ENCODE measurements at places on chromosomes 5 and 9.

- H3K27ac ChIP-seq = no peak overlapping the region
- H3K4me1 ChIP-seq = no peaks in the 10 kb centered on the region
- DNase-seq = no peak
- H3K4me3 ChIP-seq = no peak overlapping the region
Observed at GRCh38 chr9:135186248-135187164, 99.0 kb downstream of the OLFM1 start.

DNA sequence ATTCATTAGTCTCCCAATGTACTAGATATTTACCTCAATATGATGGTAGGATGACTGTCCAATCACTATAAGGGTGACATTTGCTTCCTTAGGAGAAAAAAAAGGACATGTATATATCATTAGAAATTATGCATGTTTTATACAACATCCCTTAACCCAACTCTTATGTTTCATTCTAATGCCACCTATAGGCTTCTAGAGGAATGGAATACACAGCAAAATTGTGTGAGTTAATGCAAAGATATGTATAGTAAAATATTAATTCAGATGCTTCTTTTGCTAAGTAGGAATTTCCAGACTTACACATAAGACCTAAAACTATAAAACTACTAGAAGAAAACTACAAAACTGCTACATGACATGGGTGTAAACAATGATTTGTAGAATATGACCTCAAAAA, 3.5 kb downstream of the PRXL2C start:
- peaks cover 17% of the 10 kb centered on the region for H3K4me1 ChIP-seq
- no peak overlapping the region for H3K4me3 ChIP-seq
- no peaks in the 10 kb centered on the region for H3K36me3 ChIP-seq
- H3K27ac ChIP-seq = no peak overlapping the region

- H3K4me1 ChIP-seq = no peaks in the 10 kb centered on the region
- H3K27me3 ChIP-seq = no peaks in the 10 kb centered on the region
- DNase-seq = no peak
- no peak overlapping the region for H3K27ac ChIP-seq
- no peaks in the 10 kb centered on the region for H3K36me3 ChIP-seq
Observed at GRCh38 chr5:106894964-106895363, 775.8 kb downstream of the EFNA5 start.

- H3K27me3 ChIP-seq = no peaks in the 10 kb centered on the region
- no peak for DNase-seq
- no peak overlapping the region for H3K4me3 ChIP-seq
- H3K36me3 ChIP-seq = peaks cover 1% of the 10 kb centered on the region
- no peak overlapping the region for H3K27ac ChIP-seq
Observed at GRCh38 chr5:112735702-112736101, 2.0 kb upstream of the APC start.

GRCh38 chr5:76926329-76927105, 26.3 kb upstream of the CRHBP start:
- H3K4me3 ChIP-seq = no peak overlapping the region
- no peak overlapping the region for H3K27ac ChIP-seq
- H3K4me1 ChIP-seq = no peaks in the 10 kb centered on the region
- H3K27me3 ChIP-seq = no peaks in the 10 kb centered on the region
- H3K36me3 ChIP-seq = no peaks in the 10 kb centered on the region

DNA sequence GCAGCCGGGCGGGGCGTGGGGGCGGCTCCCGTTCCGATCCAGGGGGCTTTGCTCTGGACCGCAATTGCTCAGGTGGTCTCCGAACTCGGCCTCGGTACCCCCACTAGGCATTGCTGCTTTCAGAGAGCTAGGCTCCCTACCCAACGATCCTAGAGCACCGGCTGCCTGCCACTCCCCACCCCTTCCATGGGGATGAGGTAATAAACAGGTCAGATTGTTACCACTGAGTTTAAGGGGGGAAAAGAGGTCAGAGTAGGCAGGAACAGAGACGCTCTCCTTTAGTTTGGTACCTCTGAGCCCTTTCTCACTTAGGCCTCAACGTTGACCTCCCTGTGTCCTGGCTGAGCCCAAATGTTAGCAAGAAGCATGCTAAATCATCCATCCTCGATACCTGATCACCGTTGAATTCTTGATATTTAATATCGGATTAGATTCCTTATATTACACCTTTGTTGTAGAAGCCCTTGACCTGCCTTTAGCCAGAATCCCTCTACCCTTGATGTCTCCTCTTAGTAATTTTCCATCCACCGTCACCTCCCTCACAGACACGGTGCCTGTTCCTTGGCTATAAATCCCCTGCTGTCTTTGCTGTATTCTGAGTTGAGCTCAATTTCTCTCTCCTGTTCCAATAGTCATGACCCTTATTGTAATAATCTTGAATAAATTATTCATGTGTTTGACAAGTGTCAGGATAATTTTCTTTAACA, 588 bp upstream of the PLPP1 start:
- DNase-seq = no peak
- no peaks in the 10 kb centered on the region for H3K27me3 ChIP-seq
- H3K4me1 ChIP-seq = peaks cover 22% of the 10 kb centered on the region

DNA sequence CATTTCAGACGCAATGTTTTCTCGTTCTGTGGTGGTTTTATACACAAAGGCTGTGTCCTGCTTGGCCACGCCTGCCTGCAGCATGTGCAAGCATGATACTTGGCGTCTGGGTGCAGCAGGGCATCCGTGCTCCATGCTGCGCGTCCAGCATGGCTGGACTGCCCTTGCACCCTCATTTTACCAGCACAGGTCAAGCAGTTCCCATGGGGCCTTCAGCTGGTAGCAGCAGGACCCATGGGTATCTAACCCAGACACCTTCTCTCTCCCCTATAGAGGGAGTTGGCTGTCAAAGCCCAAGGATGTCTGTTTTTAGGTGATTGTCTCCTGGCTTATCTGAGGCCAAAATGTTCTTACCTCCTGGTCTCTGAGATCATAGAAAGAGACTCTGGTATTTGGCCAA, 158.3 kb upstream of the PITX1 start:
- peaks cover 8% of the 10 kb centered on the region for H3K27me3 ChIP-seq
- H3K27ac ChIP-seq = no peak overlapping the region
- DNase-seq = no peak
- H3K4me1 ChIP-seq = peaks cover 10% of the 10 kb centered on the region

- no peaks in the 10 kb centered on the region for H3K36me3 ChIP-seq
- H3K4me3 ChIP-seq = no peak overlapping the region
- no peaks in the 10 kb centered on the region for H3K27me3 ChIP-seq
- H3K4me1 ChIP-seq = peaks cover 24% of the 10 kb centered on the region
Observed at GRCh38 chr5:14742498-14742897, 78.0 kb downstream of the OTULIN start.

- H3K27me3 ChIP-seq = no peaks in the 10 kb centered on the region
- no peak for DNase-seq
- H3K27ac ChIP-seq = no peak overlapping the region
- H3K4me3 ChIP-seq = no peak overlapping the region
- H3K36me3 ChIP-seq = no peaks in the 10 kb centered on the region
Observed at GRCh38 chr5:130545291-130545690, 619.8 kb downstream of the HINT1 start.

GRCh38 chr9:24832307-24832706, 286.6 kb upstream of the IZUMO3 start:
- H3K4me3 ChIP-seq = no peak overlapping the region
- H3K27ac ChIP-seq = no peak overlapping the region
- no peak for DNase-seq
- no peaks in the 10 kb centered on the region for H3K36me3 ChIP-seq
- H3K27me3 ChIP-seq = no peaks in the 10 kb centered on the region

GRCh38 chr5:81980160-81980559, 8.3 kb downstream of the ATG10 start:
- DNase-seq = no peak
- no peaks in the 10 kb centered on the region for H3K4me1 ChIP-seq
- H3K27ac ChIP-seq = no peak overlapping the region
- H3K36me3 ChIP-seq = peaks cover 9% of the 10 kb centered on the region

- H3K27me3 ChIP-seq = no peaks in the 10 kb centered on the region
- H3K4me1 ChIP-seq = peaks cover 33% of the 10 kb centered on the region
- peak overlapping the region; percentile 92 for H3K27ac ChIP-seq
- no peak overlapping the region for H3K4me3 ChIP-seq
- peak; percentile 65 for DNase-seq
- H3K36me3 ChIP-seq = peaks cover 6% of the 10 kb centered on the region
Observed at GRCh38 chr5:172766287-172767108, 4.5 kb downstream of the DUSP1 start.

DNA sequence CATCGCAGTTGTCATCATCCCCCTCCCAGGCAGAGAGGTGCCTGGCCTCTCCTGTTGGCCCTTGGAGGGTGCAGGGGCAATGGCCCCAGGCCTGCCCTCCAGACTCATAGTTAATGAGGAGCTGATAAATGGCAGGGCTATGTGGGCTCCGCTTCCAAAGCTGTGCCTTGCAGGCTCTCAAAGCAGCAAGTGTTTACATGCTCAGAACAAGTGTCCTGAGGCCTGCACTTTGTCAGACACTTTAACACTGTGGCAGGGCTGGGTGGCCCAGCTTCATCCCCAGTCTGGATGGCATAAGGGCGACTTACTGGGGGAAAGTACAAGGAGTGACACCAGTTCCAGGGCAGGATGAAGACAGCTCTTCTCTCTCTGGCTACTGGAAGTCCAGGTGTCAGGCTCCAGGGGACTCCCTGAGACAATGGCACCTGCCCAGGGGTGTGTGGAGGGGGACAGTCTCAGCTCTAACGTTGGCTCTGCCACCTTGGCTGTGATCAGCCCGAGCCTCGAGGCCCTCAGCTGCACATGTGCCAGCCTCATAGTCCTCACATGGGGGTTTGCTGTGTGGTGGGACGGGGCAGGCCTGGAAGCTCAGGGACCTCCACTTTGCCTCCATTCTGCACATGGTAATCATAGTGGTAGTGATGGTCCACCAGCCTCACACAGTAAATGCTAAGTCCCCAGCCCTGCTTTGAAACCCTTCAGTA, 153.4 kb downstream of the BARX1 start:
- no peaks in the 10 kb centered on the region for H3K36me3 ChIP-seq
- H3K27me3 ChIP-seq = peaks cover 6% of the 10 kb centered on the region
- H3K27ac ChIP-seq = no peak overlapping the region
- no peaks in the 10 kb centered on the region for H3K4me1 ChIP-seq
- no peak overlapping the region for H3K4me3 ChIP-seq
